Fibroblast of mammary gland (primary cell): ENCODE measurements at places on chromosomes 1 and 21.

GRCh38 chr1:9066945-9067807 is 2.3 kb downstream of the SLC2A5 start:
- DNase-seq: peak; percentile 96

DNA sequence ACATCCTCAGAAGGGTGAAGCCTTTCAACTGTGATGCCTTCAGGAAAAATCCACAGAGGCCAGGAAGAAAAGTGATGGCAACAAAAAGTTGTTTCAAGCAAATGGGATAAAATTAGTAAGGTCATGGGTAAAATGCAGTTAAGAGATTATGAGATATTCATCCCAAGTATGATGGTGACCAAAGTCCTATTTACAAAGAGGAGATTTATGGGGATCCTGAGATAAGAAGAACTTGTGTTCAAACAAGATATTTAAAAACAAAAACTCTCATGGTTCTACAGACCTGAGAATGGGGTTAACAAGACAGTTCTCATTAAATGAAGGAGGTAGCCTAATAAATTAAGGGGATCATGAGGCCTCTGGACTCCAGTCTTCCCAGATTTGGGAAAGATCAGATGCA is 184.4 kb downstream of the FCRL5 start:
- no peak for DNase-seq

- DNase-seq: peak; percentile 89
Observed at GRCh38 chr1:224435318-224435763, 744 bp upstream of the WDR26 start.

DNA sequence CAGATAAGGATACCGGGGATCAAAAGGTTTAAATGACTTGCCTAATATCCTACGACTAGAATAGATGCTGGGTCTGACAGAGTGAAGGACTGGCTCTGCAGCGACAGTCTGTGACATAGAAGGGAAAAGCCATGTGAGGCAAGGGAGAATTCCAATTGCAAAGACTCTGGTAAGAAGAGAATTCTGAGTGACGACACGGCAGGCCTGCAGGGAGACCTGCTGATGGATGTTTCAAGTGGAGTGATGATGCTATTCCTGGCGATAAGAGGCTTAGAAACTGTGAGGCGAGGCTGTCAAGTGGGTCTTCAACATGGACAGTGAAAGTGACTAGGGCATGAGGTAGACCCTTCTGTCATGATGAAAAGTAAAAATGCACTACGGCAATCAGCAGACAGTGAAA is 176.6 kb upstream of the PBX1 start:
- no peak for DNase-seq

GRCh38 chr1:8625491-8625890 is 191.9 kb downstream of the RERE start:
- DNase-seq: peak; percentile 10
